Activated naive CD4-positive, alpha-beta T cell treated with Interleukin-2 at 50 U/mL for 16 hours (primary cell): ENCODE measurements at places on chromosomes 5 and 9.
A peak's percentile ranks its signal among the peaks of the same experiment; 100 is the strongest.

GRCh38 chr9:95239071-95239470 is 78.4 kb downstream of the FANCC start:
- DNase-seq, result no peak

DNA sequence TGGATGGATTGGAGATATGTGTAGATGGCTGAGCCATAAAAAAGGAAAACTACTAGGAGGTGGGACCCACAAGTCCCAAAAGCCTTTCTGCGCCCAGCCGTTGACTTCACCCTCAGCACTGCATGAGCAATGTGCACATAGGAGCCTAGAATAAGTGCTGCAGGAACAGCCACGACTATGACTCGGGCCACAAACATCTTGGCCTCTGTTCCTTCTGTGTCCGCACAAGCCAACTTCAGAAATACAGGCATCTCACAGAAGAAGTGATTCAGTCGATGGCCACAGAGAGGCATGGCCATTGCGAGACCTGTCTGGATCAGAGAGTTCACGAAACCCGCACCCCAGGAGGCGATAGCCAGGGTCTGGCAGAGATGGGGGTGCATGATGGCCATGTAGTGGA is 587 bp downstream of the OR2Y1 start:
- DNase-seq, result no peak

DNA sequence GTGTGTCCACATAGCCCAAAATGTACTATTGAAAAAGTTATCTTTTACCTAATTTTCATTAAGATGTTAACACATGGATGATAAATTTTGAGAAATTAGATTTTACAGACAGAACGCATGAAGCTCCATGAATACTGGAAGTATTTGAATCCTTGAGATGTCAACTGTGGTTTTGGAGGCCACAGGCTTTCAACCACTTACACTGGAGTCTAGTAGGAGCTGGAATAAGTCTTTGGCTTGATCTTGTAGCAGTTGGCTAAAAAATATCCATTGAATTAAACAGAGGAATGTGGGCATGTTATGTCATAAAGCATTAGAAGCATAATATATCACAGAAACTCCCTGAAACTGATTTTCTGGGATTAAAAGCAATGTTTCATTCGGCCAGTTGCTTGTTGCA is 52.9 kb downstream of the CAMK4 start:
- DNase-seq, result no peak

GRCh38 chr5:122965111-122965510 is 71.4 kb downstream of the PPIC start:
- no peak for DNase-seq

- DNase-seq, result no peak
Measured at GRCh38 chr9:6924149-6924548, 166.4 kb downstream of the KDM4C start.

- DNase-seq, result no peak
Measured at GRCh38 chr5:168263121-168263520, 28.3 kb upstream of the WWC1 start.

DNA sequence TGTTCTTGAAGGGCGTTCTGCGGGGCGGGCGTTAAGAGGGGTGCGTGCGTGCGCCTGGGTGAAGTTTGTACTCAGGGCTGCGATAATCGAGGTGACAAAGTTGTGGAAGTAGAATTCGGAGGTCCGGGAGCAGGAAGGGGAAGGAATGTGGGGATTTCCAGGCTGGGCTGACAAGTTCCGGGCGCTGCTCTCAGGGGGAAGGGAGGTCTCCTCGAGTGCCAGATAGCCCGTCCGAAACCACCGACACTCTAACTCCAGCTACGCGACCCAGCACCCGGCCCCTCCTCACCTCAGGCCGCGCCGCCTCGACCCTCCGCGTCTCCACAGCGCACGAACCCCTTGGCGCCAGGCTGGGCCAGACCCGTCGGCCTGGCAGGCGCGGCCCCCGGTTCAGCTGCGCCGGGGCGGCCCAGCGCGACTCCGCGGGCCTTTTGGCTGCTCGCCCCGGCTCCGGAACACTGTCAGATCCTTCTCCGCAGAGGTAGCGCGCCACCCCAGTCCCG is at the start of gene IL6ST:
IL6ST (minus strand) TSS at position 469 of the 503 bp plus-strand sequence. CDS start 18,685 bp downstream, outside the sequence.
- peak; percentile 50 for DNase-seq

- DNase-seq, result no peak
Measured at GRCh38 chr5:149597618-149598017, 16.3 kb downstream of the ARHGEF37 start.

- DNase-seq, result no peak
Measured at GRCh38 chr9:117412006-117412715, 2.7 kb downstream of the ASTN2 start.

GRCh38 chr9:19650312-19650711 is 138.5 kb downstream of the SLC24A2 start:
- DNase-seq, result no peak

GRCh38 chr5:39167141-39167971 is 52.0 kb downstream of the FYB1 start:
- no peak for DNase-seq

DNA sequence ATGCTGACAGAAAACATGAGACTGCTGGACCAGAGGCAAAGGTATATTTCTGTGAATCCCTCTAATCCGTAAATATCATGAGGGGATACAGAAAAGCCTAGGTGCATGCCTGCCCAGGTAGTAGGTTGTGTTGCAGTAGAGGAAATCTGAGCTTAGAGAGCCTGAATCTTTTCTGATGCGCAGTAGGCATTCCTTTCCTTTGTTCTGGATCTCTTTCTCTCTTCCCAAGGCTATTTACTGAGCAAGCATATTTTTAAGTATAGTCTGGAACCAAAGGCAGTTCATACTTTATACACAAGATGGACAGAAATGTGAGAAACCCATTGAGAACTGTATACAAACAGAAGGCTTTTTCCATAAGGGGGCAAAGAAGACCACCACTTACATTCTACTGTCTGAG is 359.3 kb downstream of the TMEM161B start:
- DNase-seq, result no peak

- peak; percentile 14 for DNase-seq
Measured at GRCh38 chr9:468766-469426, 254.2 kb downstream of the DOCK8 start.

DNA sequence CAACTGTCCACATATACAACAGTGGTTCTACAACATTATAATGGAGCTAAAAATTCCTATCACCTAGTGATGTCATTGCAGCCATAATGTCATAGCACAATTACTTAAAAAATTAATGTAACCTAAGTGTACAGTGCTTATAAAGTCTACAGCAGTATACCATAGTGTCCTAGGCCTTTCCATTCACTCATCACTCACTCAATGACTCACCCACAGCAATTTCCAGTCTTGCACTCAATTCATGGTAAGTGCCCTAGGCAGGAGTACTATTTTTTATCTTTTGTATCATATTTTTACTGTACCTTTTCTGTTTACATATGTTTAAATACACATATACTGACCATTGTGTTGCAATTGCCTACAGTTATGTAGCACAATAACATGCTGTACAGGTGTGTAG is 9.6 kb upstream of the PUM3 start:
- DNase-seq, result no peak

- no peak for DNase-seq
Measured at GRCh38 chr5:149853331-149853648, 91.3 kb downstream of the PDE6A start.

GRCh38 chr9:113957821-113958341 is 81.8 kb downstream of the ZNF618 start:
- no peak for DNase-seq

DNA sequence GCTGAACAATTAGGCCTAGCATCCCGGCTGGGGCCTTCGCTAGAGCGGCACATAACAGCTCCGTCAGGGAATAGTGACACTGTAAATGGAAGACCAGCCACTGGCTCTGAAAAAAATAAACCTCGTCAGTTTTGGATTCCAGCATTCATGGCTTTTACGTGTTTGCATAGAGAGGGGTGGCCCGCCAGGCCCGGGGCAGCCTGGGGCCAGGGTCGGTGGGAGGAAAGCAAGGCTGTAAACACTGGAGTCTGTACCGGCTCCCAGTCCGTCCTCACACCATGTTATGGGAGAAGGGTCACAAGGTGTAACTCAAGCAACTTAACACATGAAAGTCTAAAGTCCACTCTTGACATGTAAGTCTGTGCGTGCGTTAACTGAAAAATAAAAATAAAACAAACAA is 11.2 kb downstream of the CCNI2 start:
- no peak for DNase-seq

GRCh38 chr5:27535031-27535557 is 496.7 kb upstream of the CDH9 start:
- no peak for DNase-seq

DNA sequence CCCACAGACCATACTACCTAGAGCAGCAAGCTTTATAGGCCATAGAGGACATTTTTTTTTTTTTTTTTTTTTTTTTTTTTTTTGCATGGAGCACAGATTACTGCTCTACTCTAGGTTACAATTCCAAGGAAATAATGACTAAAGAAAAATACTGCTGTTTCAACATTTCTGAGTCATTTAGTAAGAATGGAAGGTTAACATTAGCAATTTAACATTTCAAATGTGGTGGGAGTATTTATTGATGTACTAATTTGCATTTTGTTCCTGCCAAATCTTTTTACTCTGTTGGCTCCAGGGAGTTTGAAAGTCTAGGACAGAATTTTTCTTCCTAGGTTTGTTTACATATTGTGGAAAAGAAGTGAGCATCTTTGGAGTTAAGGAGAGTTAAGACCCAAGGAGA is 142.1 kb upstream of the CCDC152 start:
- no peak for DNase-seq

- no peak for DNase-seq
Measured at GRCh38 chr9:112753725-112754124, 3.2 kb downstream of the SNX30 start.
